Activated T-helper 1 cell treated with anti-CD3 and anti-CD28 coated beads, Interleukin-2, amount 50 U/mL, for 16 hours (primary cell): ENCODE measurements at places on chromosomes 2 and 18.

DNA sequence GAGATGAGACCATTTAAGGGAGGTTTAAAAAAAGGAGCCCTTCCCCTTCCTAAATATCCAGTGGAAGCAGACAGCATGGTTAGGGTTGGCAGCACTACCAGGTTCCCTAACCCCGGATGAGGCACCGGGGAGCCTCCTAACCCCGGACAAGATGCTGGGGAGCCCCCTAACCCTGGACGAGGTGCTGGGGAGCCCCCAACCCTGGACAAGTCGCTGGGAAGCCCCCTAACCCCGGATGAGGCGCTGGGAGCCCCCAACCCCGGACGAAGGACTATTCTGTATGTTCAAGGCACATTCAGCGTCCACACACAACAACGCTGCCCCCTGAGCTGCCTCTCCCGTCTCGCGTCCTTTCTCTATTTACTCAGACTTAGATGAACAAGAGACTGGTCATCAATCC lies 51.9 kb downstream of the ANKMY1 start:
- no peak for DNase-seq

DNA sequence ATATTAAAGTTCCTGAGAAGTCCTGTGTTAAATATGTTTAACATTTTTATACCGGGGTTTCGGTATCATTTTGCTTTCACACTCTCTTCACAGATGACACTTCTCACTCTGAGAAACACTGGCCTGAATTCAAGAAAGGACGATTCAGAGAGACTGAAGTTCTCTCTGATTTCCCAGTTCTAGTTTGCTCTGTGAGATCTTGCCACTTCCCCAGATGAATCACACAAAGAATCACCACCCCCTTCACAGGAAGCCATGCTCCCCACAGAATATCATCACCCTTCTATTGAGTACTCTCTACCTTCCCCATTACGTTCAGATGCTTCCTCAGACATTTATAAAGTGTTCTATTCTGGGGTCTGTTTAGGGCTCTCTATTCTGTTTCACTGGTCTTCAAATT lies 16.1 kb upstream of the CD207 start:
- no peak for DNase-seq

- no peak for DNase-seq
Observed at GRCh38 chr2:176500901-176501300, 231.7 kb downstream of the MTX2 start.

GRCh38 chr2:183117226-183117625 lies 7.0 kb upstream of the NUP35 start:
- DNase-seq: no peak

- DNase-seq: no peak
Observed at GRCh38 chr2:233476063-233476410, 90.5 kb downstream of the USP40 start.
